ENCODE measurements at places on chromosomes 4 and X.

DNA sequence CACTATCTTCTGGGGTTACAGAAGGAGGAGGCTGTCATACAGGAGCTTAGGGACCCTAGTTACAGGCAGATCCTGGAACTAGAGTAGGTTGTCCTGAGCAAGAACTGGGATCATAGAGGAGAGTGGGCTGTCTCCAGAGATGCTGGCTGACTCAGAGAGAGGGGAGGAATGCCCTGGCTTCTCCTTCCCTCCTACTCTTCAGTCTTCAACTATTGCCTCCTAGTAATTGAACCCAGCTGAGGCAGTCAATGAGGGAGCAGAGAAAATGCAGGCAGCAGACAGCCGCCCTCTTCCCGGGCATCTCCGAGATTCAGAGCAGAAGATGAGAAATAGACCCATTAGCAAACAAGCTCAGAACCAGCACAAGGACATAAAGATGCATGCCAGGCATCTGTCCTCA lies 118.3 kb upstream of the PDE5A start:
- no peak for DNase-seq
- H3K27me3 ChIP-seq, result no peaks in the 10 kb centered on the region
- no peaks in the 10 kb centered on the region for H3K36me3 ChIP-seq
- no peak overlapping the region for H3K4me3 ChIP-seq

GRCh38 chr4:1376841-1377605 lies 29.2 kb downstream of the NKX1-1 start:
- H3K27ac ChIP-seq, result no peak overlapping the region
- H3K4me3 ChIP-seq, result no peak overlapping the region
- no peaks in the 10 kb centered on the region for H3K36me3 ChIP-seq

DNA sequence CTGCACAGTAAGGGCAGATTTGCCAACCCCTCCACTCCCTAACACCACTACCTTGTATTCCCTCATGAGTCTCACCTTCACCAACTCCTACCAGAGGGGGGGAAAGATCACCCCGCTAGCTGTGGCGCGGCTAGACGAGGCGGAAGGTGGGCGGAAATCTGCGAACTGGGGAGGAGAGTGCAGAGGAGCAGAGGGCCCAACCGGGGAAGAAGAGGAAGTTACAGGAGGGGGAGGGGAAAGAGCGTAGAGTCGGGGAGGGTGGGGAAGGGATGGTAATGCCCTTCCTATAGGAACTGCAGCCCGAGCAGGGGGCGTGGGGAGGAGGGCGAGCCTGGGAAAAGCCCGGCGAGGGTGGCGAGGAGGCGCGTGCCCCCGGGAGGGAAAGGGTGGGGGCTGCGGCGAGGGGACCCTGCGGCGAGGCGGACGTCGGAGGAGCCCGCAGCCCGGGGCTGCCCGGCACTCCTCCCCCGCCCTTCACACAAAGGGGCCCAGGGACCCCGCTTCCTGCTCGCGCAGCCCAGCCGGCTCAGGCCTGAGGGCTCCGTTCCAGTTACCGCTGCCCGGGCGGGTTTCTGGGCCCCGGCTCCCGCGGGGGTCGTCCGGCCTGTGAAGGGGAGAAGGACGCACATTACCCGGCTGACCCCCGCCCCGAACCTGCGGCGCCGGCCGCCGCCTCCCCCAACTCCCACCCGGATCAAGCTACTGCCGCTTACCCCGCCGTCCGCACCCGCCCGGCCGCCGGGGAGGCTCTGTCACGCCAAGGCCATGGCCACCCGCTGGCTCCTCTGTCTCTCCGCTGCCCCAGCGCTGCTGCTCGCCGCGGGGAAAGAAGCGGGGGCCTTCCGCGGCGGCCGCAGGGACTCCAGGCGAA lies 1.8 kb downstream of the RAP2C start:
- DNase-seq, result peak; percentile 83
- H3K4me1 ChIP-seq, result peaks cover 37% of the 10 kb centered on the region
- H3K27ac ChIP-seq, result peak overlapping the region; percentile 96
- peaks cover 16% of the 10 kb centered on the region for H3K36me3 ChIP-seq
- peak overlapping the region; percentile 89 for H3K4me3 ChIP-seq

- H3K4me3 ChIP-seq, result no peak overlapping the region
- H3K4me1 ChIP-seq, result peaks cover 12% of the 10 kb centered on the region
- no peaks in the 10 kb centered on the region for H3K27me3 ChIP-seq
- H3K36me3 ChIP-seq, result peaks cover 66% of the 10 kb centered on the region
- no peak overlapping the region for H3K27ac ChIP-seq
These were observed 25.2 kb downstream of the UBQLN2 start for GRCh38 chrX:56588397-56589188.

GRCh38 chr4:15920723-15921591 lies 17.6 kb downstream of the FGFBP1 start:
- no peak overlapping the region for H3K27ac ChIP-seq
- no peaks in the 10 kb centered on the region for H3K36me3 ChIP-seq
- no peaks in the 10 kb centered on the region for H3K4me1 ChIP-seq
- DNase-seq, result no peak
- H3K27me3 ChIP-seq, result peaks cover 32% of the 10 kb centered on the region

DNA sequence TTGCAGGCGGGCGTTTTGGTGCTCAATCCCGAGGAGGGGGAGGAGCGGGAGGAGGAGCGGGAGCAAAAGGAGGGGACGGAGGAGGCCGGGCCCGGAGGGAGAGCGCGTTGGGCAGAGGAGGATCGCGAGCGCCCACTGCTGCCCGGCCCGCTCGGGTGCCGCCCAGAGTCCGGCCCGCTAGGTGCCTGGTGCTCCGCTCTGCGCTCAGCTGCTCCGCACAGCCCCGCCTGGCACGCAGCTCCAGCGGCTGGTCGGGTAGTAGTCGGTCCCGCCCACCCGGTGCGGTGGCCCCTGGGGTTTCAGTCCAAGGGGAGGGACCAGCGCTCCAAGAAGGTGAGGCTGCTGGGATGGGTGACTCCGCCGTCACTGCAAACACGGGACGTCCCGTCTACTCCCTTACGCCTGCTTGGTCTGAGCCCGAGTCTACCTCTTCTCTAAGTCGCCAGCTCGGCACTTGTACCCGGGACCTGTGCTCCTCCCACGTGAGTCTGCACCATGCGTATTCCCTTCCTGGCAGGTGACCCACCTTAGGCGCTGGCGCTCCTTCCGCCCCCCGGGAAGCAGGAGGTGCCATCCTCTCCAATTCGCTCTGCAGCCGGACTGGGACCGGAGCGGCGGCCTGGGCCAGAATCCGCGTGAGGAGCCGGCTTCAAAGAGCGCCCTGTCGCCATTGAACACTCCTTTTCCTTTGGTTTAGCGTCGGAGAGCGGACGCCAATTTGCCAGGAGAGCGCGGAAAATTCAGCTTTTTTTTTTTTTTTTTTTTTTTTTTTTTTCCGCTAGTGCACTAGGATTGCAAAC lies 405 bp upstream of the HS3ST1 start:
- no peak overlapping the region for H3K27ac ChIP-seq
- H3K4me3 ChIP-seq, result peak overlapping the region; percentile 68
- H3K36me3 ChIP-seq, result no peaks in the 10 kb centered on the region
- DNase-seq, result peak; percentile 53

- H3K27ac ChIP-seq, result no peak overlapping the region
- peaks cover 47% of the 10 kb centered on the region for H3K4me1 ChIP-seq
- H3K4me3 ChIP-seq, result no peak overlapping the region
These were observed 7.3 kb downstream of the SEC24B start for GRCh38 chr4:109440948-109441347.

GRCh38 chr4:102778720-102779119 lies 18.0 kb upstream of the MANBA start:
- no peak overlapping the region for H3K4me3 ChIP-seq
- H3K4me1 ChIP-seq, result no peaks in the 10 kb centered on the region
- no peak for DNase-seq
- H3K27ac ChIP-seq, result no peak overlapping the region

DNA sequence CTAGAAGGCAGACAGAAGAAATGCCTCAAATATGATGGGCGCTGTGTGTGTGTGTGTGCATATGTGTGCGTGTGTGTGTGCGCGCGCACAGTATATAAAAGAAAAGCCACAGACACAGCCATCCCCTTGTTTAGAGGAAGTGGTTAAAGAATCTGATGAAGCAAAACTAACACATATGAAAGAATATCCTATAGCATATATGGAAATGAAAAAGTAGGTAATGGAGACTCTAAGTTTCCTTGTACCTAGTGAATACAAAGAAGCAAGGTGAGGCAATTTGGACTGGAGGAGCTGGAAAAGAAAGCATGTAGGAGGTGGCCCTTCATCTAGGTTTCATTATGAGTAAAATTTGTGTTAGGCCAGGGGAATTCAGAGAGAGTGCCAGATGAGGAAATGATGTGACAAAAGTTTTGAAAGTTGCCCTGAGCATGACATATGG lies 58.6 kb upstream of the MCF2 start:
- H3K4me3 ChIP-seq, result no peak overlapping the region
- no peak overlapping the region for H3K27ac ChIP-seq
- no peaks in the 10 kb centered on the region for H3K27me3 ChIP-seq
- DNase-seq, result peak; percentile 62
- H3K36me3 ChIP-seq, result peaks cover 19% of the 10 kb centered on the region

DNA sequence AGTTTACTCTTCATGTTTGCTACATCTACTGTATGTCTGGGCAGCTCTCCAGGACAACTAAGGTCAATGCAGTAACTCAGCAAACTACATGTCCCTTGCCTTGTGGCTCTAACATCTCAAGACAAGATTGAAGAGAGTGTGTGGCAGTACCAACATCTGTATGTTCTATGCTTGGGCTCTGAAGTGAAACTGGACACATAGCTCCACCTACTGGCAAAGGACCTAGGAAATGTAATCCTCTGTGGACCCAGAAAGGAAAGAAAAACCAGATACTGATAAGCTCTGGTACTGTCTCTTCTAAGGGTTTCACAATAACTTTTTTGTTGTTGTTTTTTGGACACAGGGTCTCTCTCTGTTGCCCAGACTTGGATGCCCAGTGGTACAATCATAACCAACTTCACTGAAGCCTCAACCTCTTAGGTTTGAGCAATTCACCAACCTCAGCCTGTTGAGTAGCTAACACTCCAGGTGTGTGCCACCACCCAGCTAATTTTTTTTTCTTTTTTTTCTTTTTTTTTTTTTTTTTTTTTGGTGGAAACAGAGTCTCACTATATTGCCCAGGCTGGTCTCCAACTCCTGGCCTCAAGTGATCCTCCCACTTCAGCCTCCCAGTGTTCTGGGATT lies 64.1 kb downstream of the QDPR start:
- DNase-seq, result peak; percentile 74
- peaks cover 7% of the 10 kb centered on the region for H3K27me3 ChIP-seq
- no peak overlapping the region for H3K27ac ChIP-seq
- no peak overlapping the region for H3K4me3 ChIP-seq

GRCh38 chr4:138999666-139000065 lies 15.9 kb upstream of the NOCT start:
- no peak overlapping the region for H3K27ac ChIP-seq
- no peaks in the 10 kb centered on the region for H3K4me1 ChIP-seq
- no peaks in the 10 kb centered on the region for H3K36me3 ChIP-seq
- no peaks in the 10 kb centered on the region for H3K27me3 ChIP-seq

DNA sequence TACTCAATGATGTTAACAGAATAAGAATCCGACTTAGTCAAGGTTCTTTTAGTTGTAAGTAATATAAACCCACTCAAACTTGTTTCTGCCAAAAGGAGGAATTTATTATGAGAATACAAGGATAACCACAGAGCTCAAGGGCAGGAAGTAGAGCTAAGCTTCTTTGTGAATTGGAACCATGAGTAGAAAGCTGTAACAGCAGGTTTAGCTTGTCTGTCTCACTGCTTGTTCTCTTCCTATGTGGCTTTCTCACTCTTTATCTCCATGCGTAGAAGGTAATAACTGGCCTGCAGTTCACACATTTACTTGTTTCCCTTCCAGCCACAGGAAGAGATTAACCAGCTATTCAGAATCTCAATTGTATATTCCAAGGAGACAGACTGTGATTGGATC lies 378.3 kb downstream of the PPP1R2C start:
- H3K36me3 ChIP-seq, result peaks cover 3% of the 10 kb centered on the region
- H3K4me1 ChIP-seq, result peaks cover 20% of the 10 kb centered on the region
- no peak overlapping the region for H3K4me3 ChIP-seq
- H3K27ac ChIP-seq, result peak overlapping the region; percentile 81

DNA sequence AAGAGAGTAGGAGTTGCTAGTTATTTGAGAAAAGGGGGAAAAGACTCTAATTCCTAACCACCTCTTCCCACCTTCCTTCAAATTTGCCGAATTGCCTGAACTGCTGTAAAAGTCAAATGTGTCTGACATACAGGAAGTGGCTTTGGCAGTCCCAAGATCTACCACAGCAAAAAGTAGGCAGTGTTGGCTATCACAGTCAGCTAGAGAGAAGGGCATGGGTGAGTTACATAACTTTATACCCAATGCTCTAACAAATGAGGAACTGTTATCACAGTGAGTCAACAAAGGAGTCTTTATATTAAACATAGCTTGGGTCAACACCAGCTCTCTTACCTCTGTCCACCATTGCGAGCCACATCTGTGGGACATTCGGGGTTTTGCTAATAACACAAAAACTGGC lies 2.4 kb upstream of the MBNL3 start:
- peaks cover 4% of the 10 kb centered on the region for H3K36me3 ChIP-seq
- peak; percentile 31 for DNase-seq
- H3K4me3 ChIP-seq, result peak overlapping the region; percentile 92
- no peaks in the 10 kb centered on the region for H3K27me3 ChIP-seq

- no peak overlapping the region for H3K27ac ChIP-seq
- no peak overlapping the region for H3K4me3 ChIP-seq
- H3K36me3 ChIP-seq, result no peaks in the 10 kb centered on the region
- no peak for DNase-seq
- no peaks in the 10 kb centered on the region for H3K4me1 ChIP-seq
- H3K27me3 ChIP-seq, result no peaks in the 10 kb centered on the region
These were observed 144.5 kb downstream of the NPNT start for GRCh38 chr4:106039796-106040195.

GRCh38 chr4:150960818-150961217 lies 54.3 kb downstream of the LRBA start:
- H3K36me3 ChIP-seq, result peaks cover 30% of the 10 kb centered on the region
- H3K4me1 ChIP-seq, result peaks cover 2% of the 10 kb centered on the region
- H3K27me3 ChIP-seq, result no peaks in the 10 kb centered on the region
- DNase-seq, result peak; percentile 39
- no peak overlapping the region for H3K4me3 ChIP-seq

DNA sequence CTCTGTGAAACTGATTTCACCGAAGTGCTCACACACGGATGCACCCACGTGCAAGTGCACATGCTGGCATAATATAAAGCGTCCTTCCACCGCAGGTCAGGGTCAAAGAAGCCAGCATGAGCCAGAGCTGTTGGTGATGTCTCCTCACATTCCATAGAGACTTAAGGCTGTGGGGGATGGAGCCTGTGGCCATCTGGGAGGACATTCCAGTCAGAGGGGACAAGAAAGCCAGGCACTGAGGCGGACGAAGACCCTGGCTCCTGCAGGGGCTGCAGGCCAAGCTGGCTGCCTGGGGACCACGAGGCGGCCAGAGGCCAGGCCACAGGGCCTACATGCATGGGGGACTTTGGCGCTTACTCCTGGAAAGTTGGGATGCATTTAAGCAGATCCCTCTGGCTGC lies 7.7 kb downstream of the RNF212 start:
- H3K27ac ChIP-seq, result no peak overlapping the region
- no peaks in the 10 kb centered on the region for H3K36me3 ChIP-seq
- peaks cover 29% of the 10 kb centered on the region for H3K27me3 ChIP-seq
- no peak overlapping the region for H3K4me3 ChIP-seq
